HTR-8/SVneo (cell line): ENCODE measurements at places on chromosomes 16 and 17.

DNA sequence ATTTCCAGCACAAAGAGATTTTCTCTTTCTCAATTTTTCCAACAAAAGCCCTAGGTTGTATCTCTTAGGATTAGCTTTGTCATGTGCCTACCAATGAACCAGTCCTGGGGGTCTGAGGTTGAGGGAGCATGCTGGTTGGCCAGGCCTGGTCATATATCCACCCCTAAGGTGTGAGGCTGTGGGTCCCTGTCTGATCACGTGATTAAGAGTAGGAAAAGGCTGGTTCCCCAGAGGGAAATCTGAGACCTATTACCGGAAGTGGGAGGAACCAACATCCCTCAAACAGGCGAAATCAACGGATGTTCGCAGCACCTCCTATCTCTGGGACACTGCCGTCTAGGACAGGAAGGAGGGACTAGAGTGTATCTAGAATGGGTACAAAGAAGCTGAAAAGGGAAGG lies 185.7 kb upstream of the IRX5 start:
- no peak for DNase-seq

- DNase-seq = no peak
Measured at GRCh38 chr17:27396045-27396444, 60.2 kb upstream of the KSR1 start.

- DNase-seq = no peak
Measured at GRCh38 chr17:60277258-60277657, 114.7 kb downstream of the USP32 start.

- no peak for DNase-seq
Measured at GRCh38 chr17:17086585-17086984, 44.3 kb downstream of the MPRIP start.

DNA sequence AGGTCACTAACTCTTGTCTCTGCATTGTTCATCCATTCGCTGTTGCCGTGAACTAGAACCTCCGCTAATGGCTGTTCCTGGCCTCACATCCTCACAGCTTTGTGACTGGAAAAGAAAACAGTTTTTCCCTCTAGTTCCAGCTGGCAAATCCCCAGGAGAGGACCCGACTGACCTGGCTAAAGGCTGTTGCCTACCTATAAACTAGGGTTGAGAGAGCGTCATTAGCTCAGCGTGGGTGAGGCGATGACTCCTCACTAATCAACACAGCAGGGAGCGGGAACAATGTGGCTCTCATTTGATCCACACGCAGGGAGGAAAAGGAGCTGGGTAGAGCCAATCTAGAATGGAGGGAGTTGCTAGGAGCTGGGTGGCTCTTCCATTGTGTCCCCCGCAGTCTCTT lies 282.1 kb upstream of the IRX5 start:
- no peak for DNase-seq

DNA sequence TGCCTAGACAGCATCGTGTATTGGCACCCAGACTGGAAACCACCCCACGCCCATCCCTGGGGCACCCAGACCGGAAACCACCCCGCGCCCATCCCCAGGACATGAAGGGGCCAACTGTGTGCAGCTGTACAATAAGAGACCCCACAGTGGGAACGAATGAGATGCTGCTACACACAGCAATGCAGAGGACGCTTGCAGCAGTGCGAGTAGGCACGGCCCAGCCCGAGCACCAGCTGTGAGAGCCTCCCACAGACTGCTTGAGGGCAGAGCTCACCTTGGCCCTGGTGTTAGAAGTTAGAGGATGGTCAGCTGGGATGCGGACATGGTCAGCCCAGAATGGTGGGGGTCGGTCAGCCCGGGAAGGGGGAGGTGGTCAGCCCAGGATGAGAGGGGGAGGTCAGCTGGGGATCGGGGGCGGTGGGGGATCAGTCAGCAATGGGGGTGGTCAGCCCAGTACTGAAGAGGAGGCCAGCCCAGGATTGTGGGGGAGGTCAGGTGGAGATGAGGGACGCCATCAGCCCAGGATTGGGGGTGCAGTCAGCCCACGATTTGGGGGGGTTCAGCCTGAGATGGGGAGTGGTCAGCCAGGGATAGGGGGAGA lies 340.0 kb downstream of the C16orf95 start:
- no peak for DNase-seq

- DNase-seq = no peak
Measured at GRCh38 chr17:57809879-57810278, 40.0 kb downstream of the MRPS23 start.

DNA sequence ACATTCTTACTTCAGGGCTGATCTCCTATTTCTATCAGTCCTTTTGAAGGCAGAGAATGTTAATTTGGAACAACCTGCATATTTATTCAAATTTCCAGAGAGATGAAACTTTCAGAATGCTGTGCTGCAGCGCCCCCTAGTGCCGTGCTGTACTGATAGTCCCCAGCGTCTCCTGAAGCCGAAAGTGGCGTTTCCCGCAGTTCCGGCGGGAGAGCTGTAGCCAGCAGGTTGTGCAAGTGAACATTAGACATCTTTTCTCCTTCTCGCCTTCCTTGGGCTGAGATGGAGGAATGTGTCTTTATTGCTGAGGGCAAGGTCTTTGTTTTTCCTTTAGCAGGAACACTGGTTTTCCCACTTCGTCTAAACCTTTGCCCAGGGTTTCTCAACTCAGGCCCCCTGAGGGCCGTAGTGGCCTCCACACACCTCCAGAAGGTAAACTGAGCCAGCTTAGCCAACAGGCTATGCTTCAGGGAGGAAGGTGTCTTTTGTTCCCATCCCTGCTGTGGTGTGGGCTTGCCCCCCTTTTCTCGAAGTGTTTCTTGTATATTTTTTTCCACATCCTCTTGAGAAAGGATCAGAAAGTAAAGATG lies 26.4 kb downstream of the USP10 start:
- peak; percentile 75 for DNase-seq

DNA sequence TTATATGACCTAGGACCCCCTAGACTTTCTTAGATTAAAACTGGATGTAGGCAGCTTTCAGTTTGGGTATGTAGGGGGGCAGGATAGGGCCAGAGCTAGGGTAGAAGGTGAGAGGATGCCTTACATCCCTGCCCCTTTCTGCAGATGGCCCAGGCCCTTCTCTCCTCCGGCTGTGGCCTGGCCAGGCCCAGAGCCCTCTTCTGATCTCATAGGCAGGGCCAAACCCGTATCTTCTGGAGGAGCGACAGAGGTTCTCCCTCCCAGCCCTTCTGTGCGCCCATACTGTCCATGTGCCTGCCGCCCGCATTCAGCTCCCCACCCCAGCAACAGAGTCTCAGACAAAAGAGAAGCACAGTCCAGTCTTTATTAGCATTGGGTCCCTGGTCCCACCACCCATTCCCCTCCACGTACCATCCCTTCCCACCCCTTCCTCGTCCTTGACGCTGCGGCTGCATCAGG lies 2.0 kb upstream of the TSPOAP1 start:
- DNase-seq = no peak

GRCh38 chr16:61042737-61043136 lies 993.5 kb downstream of the CDH8 start:
- DNase-seq = no peak

DNA sequence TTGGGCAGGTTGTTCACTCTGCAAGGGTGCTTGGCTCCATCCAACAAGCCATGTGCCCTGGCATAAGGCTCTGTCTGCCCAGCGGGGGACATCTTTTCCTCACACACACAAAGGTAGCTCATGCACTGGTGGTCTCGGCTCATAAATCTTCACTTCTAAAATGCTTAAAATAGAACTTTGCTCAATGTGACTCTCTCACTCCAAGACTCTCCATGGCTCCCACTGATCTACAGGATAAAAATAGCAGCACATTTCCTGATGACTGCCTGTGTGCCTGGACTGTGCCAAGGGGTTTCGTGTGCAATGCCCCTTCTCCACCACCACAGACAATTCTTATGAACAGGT lies 15.1 kb upstream of the CIBAR2 start:
- no peak for DNase-seq
